NCI-H1436 treated with DMSO at 0.1 percent for 48 hours (cell line): ENCODE measurements at places on chromosomes 11 and 22.

- no peak for DNase-seq
Observed at GRCh38 chr11:130675917-130676316, 227.5 kb downstream of the ADAMTS15 start.

DNA sequence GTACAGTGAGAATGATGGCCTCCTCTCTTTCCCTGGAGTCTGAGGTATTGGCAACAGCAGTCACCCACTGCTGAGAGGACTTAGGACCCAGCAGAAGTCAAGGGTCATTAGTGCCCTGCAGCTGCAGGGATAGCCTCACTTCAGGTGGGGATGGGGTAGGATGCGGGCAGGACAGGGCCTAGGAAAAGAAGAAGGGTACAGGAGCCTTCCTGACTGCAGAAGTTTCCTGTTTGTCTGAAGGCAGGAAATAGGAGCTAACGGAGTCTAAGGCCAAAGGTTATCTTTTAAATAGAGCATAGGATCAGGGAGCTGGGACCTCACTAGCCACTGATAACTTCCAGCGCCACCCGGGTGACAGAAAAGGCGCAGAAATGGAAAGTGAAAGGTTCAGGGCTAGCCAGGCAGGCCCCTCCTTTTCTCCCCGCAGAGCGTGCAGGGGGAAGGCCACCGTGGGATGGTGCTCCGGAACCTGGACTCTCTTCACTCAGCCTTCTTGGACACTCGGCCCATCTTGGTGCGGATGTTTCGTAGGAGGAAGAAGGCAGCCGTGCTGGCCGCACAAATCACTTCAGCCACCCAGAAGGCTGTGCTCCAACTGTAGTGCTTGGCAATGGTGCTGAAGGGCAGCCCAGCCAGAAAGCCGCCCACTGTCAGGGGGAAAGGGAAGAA lies 6.0 kb downstream of the TRAPPC4 start:
- no peak for DNase-seq

- no peak for DNase-seq
Observed at GRCh38 chr11:18705651-18706281, 7.2 kb downstream of the TMEM86A start.

DNA sequence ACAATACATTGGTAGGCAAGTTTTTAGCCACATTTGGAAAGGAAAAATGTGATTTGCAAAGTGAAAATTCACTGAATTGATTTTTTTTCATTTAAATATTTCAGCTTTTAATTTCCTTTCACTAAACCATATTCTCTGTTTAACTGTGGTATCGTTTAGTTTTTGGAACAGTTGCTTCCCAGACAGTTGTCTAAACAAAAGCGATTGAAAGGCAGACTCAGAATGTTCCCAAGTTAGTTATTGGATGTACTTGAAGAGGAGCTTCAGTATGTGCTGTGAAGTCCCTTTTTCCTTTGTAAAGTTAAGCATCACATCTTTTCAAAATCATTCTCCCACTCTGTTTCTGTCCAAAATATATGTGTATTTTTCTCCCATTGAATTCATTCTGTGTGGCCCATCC lies 623.4 kb upstream of the LUZP2 start:
- DNase-seq = no peak

- no peak for DNase-seq
Observed at GRCh38 chr11:86863476-86863875, 63.1 kb downstream of the PRSS23 start.

GRCh38 chr11:7636350-7636749 lies 37.0 kb downstream of the CYB5R2 start:
- DNase-seq = no peak

DNA sequence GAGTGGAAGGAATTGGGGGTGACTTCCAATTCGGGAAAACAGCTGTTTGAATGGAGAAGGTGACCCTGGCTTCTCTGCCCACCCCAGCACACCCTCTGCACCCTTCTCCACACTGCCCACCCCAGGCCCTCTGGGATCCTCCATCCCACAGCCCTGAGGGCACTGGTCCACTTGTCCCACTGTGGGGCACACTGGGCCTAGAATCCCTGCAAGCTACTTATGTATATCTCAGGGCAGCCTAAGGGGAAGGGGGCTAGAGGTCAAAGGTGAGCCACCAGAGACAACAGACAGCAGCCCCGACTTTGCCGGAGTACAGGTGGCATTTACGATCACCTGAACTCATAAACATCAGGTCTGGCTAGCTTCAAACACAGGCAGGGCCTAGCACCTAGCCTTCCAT lies 673 bp upstream of the SCUBE2 start:
- no peak for DNase-seq

DNA sequence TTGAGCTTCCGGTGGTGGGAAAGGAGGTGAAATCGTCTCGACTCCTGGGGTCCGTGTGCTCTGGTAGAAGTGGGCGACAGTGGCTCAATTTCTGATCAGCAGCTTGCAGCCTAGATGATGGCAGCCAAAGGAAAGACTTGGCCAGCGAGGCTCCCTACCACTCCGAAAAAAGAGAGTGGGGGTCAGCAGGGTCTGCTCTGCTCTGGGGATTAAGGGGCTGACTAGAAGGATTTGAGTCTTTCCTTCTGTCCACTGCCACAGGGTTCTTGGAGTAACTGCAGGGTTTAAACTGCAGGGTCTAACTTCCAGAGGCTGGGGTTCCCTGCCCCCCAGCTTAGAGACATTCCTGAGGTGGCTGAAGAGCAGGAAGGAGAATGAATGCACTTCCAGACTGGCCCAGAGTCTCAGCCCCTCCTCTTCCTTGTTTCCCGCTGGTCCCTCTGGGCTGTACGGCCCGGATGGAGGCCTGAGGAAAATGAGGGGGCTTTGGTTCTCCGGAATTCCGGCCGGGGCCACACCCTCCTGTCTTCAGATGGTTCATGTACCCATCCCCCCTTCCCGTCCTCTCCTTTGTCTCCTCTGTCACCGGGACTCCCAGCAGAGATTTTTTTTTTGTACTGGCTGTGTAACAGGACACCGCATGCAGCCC lies 907 bp downstream of the SERPINH1 start:
- DNase-seq = no peak

DNA sequence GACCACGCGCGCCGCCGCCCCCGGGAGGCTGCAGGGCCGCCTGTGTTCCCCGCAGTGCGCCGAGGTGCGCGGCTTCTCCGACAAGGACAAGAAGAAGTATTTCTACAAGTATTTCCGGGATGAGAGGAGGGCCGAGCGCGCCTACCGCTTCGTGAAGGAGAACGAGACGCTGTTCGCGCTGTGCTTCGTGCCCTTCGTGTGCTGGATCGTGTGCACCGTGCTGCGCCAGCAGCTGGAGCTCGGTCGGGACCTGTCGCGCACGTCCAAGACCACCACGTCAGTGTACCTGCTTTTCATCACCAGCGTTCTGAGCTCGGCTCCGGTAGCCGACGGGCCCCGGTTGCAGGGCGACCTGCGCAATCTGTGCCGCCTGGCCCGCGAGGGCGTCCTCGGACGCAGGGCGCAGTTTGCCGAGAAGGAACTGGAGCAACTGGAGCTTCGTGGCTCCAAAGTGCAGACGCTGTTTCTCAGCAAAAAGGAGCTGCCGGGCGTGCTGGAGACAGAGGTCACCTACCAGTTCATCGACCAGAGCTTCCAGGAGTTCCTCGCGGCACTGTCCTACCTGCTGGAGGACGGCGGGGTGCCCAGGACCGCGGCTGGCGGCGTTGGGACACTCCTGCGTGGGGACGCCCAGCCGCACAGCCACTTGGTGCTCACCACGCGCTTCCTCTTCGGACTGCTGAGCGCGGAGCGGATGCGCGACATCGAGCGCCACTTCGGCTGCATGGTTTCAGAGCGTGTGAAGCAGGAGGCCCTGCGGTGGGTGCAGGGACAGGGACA lies 2.7 kb downstream of the NLRP6 start:
- no peak for DNase-seq

DNA sequence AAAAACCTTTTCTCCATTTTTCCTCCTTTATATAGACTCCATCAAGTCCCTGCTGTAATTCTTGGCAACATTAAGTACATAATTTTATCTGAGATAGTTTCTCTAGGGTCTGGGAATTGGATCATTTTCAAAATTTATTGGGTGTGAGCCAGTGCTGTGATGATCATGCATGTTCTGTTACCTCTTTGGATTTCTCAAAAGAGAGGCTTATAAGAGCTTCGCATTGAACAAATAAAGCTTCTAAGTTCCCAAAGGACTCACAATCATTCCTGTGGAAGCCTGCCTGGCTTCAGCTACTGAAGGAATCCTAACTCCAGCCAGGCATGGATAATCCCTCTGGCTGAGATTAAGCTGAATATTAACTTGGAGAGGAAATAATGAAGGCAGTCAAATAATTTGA lies 208.5 kb downstream of the RAB38 start:
- no peak for DNase-seq

GRCh38 chr22:32661296-32661695 lies 140.2 kb upstream of the TIMP3 start:
- no peak for DNase-seq

DNA sequence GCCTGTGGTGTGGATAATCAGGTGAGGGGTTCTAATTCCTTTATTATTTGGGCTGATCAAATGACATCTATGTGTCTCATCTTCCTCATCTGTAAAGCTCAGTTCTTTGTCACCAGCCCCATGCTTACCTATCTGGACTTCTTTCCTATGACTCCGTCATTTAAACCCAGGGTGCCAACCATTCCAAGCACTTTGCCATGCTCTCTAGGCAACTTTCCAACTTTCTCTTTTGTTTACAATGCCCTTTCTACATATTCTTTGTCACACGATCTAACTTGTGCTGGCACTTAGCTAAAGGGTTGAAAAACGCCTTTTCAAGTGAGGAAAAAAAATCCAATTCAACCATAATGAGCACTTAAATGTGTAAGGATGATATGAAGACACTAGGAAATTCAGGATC lies 27.9 kb downstream of the EXPH5 start:
- no peak for DNase-seq

- DNase-seq = no peak
Observed at GRCh38 chr11:127485541-127485940, 485.0 kb upstream of the KIRREL3 start.

GRCh38 chr22:33726294-33726734 lies 194.0 kb downstream of the LARGE1 start:
- no peak for DNase-seq

DNA sequence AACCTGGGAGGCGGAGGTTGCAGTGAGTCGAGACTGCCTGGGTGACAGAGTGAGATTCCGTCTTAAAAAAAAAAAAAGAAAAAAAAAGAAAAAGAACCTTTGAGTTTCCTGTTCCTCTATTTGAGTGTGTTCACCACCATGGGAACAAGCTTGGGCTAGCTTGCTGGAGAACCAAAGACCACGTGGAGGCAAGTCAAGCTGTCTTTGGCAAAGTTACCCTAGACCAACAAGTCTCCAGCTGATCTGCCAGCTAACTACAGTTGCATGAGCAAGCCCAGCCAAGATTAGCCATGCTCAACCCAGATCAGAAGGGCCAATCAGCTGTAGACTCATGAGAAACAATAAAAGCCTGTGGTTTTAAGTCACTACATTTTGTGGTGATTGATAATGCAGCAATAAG lies 29.7 kb downstream of the SLN start:
- DNase-seq = no peak

DNA sequence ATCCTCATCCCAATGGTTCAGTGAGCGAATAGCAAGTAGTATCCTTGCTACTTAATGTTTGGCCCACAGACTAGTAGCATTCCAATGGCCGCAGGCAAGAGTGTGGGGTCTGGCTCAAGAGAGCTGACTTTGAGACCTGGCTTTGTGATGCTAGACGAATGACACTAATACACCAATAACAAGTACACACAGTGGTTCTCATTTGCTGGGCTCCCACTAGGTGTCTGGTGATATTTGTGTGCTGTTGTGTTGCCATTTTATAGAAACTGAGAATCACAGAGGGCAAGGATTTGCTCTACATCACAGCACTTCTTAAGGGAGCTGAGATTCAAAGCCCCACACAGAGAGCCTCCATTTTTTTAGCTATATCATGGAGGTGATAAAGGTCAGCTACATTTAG lies 351.2 kb downstream of the TENM4 start:
- DNase-seq = no peak

DNA sequence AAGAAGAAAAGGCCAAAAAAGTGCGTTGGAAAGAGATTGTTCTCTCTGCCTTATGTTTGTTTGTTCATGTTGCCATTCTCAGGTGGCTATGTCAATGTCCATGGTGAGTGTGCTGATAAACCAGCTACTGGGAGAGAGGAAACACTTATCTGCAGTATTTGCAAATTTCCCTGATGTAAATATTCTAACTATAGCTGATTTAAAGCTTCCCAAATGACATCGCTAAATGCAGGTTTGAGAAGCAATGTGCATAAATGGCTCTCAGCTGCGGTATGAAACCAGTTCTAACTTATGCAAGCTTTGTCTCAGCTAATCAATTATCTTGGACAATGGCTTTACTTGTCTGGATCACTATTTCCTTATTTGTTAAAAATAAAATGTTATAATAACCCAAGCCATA lies 312.5 kb upstream of the ANO3 start:
- DNase-seq = no peak

DNA sequence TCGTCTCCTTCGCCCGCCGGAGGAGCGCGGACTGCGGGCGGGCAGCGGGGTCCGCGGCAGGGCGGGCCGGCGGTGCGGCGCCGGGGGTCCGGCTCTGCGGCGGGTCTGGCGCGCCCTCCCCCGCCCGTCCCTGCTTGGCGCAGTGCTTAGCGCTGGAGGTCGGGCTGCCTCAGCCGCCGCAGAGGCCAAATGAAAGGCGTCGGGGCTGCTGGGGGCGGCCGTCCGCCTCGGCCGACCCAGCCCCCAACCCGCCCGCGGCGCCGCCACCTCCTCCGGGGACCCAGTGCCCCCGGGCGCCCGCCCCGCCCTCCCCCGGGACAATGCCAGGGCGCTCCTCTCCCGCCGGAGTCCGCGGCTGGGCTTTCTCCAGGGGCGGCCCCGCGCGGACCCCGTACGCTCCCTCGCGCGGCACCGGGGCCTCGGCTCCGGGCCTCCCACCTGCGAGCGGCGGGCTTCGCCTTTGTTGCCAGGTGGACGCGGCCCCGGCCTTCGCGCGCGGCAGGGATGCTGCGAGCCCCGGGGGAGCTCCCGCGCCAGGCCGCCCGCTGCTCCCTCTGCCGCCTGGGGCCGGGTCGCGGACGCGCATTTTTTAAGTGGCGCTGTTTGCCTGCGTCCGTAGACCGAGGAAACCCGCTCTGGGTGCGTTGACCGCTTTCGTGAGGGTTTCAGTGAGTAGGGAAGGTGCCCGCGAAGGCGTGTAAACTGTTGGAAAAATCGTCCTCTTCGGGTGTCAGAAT lies 583 bp downstream of the APLP2 start:
- no peak for DNase-seq

- no peak for DNase-seq
Observed at GRCh38 chr11:78474451-78474850, 56.8 kb upstream of the GAB2 start.

DNA sequence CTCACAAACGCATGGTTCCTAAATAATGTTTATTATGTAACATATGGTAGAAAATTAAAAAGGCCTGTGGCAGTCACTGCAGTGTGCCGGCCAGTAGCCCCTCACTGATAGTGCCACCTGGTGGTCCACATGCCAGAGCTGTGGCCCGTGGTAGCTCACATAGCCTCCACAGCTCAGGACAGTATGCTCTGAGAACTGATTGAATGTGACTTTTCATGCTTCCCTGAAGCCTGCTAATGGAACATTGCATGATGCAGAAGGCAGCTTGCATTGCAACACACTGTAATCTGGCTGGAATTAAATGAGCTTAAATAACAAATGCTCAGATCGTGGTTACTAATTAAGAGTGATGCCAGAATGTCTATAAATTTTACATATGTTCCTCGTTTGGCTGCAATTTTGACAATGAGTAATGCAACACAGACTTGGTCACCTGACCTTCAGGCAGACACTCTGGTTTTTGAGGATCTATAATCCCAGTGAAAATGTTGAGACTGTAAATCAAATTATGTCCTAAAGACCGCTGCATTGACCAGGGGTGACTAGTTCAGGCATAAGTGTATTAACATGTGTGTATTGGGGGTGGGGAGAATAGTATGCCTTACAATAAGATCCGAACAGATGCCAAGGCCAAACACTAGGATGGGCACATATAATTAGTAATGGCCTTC lies 566.4 kb downstream of the METTL15 start:
- no peak for DNase-seq

GRCh38 chr22:40819599-40820140 lies 524 bp upstream of the SLC25A17 start:
- DNase-seq = no peak
